ENCODE measurements at places on chromosomes 12 and 14.

DNA sequence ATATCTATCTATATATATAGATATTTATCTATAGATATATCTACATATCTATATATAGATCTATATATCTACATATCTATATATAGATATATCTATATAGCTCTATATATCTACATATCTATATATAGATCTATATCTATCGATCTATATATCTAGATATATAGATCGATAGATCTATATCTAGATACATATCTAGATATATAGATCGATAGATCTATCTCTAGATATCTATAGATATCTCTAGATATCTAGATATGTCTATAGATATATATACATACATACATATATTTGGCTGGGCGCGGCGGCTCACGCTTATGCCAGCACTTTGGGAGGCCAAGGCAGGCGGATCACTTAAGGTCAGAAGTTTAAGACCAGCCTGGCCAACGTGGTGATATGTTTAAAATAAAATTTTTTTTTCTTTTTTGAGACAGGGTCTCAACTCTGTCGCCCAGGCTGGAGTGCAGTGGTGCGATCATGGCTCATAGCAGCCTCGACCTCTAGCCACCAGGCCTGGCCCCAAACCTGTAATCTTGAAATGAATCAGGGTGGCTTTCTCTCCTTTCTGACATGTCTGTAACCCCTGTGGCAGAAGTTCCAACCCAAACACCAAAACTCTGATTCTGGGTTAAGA lies 18.1 kb downstream of the ARPC3 start:
- DNase-seq: no peak

DNA sequence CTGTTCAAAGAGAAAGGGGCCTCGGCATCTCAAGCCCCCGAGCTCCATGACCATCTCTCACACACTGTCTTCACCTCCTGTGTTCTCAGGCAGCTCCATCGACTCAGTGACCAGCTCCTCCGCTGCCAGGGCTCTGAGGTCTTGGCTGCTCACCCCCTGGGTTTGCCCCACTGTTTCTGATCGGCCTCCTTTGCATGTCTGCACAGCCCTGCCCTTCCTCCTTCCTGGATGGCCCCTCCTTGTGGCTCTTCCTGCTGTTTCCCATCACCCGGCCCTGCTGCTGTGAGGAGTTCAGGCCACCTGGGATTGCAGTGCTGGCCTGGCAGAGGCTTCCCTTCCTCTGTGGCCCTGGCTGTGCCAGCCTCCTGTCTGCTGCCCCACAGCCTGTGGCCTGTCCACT lies 38.1 kb upstream of the PIWIL1 start:
- no peak for DNase-seq

DNA sequence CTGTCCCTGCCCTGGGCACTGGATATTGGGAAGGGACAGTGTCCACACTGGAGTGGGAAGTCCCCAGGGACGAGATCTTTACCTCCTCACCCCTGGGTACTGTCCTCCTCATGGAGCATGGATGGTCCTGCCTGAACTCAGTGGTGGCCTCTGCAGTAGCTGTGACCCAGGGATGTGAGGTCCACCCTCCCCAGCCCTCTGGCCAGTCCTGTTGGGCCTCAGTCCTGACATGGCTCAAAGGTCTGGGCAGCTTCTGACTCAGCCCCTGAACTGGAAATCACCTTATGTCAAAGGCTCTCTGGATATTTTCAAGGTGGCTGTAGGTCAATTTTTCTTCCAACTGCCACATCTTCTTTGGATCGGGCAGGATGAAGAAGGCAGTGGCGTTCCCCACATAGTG lies 24.4 kb downstream of the SERPINA1 start:
- no peak for DNase-seq

DNA sequence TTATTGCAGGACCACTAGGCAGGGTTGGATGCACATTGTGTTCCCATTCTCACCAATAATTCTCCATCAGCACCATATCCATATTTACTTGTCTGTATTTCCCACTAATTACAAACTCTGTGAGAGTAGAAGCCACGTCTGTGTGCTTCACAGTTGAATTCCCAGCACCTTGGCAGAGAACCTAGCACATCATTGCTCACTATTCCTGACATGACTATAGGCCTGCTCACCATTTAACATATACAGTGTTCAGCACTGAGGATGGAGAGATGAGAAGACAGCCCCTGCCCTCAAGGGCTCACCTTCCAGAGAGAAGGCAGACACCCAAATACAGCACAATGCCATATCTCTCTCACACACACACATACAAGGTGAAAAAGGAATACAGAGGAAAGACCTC lies 5.0 kb downstream of the DAD1 start:
- DNase-seq: no peak

GRCh38 chr12:29528161-29528560 lies 30.7 kb upstream of the OVCH1 start:
- DNase-seq: no peak

- peak; percentile 34 for DNase-seq
Observed at GRCh38 chr14:50831726-50832168, 785 bp upstream of the NIN start.

DNA sequence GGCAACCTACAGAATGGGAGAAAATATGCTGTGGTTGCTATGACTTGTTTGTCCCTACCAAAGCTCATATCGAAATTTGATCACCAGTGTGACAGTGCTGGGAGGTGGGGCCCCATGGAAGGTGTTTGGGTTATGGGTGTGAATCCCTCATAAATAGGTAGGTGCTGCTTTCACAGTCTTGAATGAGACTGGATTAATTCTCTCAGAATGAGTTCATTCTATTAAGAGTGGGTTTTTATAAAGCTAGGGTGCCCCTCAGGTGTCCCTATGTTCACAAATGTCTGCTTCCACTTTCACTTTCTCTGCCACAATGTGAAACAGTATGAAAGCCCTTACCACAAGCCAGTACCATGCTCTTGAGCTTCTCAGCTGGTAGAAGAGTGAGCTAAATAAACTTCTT lies 133.5 kb downstream of the CPNE8 start:
- no peak for DNase-seq

DNA sequence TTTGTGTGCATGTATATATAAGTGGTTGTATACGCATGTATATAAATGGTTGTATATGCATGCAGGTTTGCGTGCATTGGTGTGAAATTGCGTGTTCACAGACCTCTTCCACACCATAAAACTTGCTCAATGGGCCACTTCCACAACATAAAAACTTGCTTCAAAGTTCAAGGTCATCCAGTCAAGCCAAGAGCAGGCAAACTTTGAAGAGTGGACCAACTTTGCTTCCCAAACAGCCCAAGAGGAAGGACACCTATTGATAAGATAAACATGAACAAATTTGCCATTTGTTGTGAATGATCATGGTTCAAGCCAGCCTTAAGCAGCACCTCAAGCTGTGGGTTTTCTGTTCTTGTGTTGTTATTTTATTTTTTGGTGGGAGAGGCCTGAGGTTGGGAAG lies 25.2 kb upstream of the PPP1CC start:
- no peak for DNase-seq

DNA sequence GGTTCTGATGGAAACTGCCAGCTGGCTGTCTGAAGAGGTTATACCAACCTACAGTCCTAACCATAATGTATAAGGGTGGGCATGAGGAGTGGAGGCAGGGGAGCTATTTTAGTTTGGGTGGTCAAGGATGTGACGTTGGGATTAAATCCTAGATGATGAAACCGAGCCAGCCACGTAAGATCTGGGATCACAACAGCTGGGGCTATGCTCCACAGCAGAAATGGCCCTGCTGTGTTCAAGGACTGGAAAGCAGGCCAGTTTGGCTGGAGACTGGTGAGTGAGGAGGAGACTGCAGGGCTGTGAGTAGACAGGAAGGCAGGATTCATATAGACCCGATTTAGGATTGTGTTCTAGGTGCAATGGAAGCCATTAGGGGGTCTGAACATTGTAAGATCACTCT lies 66.1 kb downstream of the SAMD4A start:
- no peak for DNase-seq

DNA sequence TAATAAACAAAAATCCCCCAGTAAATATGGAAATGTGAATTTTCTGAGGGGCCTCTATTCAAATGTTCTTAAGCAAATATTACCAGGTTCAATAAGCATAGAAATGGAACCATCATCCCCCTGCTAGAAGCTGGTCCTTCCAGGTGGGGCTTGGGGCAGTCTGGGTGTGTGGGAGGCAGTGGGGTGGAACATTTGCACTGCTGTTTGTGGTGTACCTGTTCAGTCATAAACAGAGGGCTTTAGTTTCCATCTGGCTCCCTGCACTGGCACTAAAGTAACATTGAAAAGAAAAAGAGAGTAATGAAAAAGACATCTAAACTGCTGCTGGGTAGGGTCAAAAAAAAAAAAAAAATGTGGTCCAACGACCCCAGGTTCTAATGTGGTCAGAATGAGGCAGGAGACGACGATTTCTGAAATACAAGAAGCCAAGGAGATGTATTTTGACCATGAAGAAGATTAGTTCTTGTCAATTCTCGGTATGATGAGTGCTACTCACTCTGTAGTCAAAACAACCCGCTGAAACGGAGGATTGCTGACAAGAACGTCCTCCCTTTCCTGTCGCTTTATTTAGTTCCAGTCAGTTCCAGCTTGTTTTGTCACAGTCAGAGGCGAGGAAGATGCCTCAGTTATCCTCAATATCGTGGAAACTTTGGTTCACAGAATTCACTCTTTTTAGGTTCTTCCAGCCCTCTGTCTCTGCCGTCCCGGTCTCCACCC lies 44.2 kb upstream of the MANSC4 start:
- no peak for DNase-seq

- DNase-seq: no peak
Observed at GRCh38 chr14:61459229-61459628, 137.8 kb downstream of the PRKCH start.

GRCh38 chr14:102321456-102322422 lies 2.2 kb downstream of the ZNF839 start:
- DNase-seq: no peak

DNA sequence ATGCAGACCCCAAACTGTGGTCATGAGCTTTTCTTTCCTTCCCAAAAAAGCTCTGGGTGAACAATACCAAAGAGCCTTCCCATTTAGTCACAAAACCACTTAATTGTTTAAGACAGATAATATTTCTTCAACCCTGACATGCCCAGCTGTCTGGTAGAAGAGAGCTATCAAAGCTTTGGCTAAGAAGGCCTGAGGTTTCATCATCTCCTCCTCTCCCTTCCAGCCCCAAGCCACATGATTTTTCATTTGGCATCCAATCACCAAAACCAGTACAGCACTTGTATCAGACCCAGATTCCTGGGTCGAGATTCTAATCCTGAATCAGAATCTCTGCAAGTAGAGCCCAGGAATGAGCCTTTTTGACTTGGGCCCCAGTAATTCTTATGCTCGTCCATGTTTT lies 199.6 kb upstream of the TMEM260 start:
- no peak for DNase-seq

- DNase-seq: no peak
Observed at GRCh38 chr12:46224386-46224785, 44.5 kb downstream of the SLC38A1 start.

DNA sequence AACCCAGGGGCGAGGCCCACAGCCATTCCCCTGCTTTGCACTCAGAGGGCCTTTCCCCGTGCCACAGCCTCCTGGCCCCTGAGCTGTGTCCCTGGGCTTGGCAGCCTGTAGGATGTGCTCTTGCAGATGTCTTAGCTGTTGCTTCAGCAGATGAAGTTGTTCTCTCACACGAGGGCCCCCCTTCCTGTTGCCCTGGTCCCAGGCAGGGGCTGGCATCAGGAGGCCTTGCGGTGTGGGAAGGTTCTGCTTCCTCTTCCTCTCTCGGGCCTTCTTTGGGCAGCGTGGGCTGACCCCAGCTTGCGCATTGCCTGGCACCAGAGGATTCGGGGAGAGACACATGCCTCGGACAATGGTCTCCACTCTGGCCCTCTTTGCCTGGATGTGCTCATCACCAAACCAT lies 12.7 kb downstream of the PROX2 start:
- peak; percentile 43 for DNase-seq

DNA sequence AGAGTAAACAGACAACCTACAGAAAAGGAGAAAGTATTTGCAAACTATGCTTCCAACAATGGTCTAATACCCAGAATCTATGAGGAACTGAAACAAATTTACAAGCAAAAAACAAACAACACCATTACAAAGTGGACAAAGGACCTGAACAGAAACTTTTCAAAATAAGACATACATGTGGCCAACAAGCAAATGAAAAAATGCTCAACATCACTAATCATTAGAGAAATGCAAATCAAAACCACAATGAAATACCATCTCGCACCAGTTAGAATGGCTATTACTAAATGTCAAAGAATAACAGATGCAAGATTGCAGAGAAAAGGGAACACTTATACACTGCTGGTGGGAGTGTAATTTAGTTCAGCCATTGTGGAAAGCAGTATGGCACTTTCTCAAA lies 125.8 kb downstream of the C12orf42 start:
- no peak for DNase-seq

DNA sequence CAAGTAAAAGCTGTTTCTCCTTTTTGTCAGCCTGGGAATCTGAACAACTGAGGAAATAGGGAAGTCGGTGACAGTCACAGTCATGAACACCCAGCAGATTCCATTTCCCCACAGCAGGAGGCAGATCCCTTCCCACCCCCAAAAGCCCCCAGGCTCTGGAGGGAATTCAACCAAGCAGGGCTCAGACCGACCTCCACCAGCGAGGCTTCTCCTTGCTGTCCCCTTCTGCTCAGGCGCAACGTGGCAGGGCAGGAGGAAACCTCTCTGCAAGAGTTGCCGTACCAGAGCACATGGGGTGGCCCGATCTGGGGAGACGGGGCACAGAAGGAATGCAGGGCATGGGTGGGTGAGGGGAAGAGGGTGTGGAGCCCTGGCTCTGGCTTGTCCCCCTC lies 319 bp downstream of the GALNT6 start:
- DNase-seq: no peak

- DNase-seq: no peak
Observed at GRCh38 chr12:96274331-96274730, 80.2 kb downstream of the ELK3 start.

- peak; percentile 70 for DNase-seq
Observed at GRCh38 chr12:118979763-118980406, 1.5 kb upstream of the SRRM4 start.

DNA sequence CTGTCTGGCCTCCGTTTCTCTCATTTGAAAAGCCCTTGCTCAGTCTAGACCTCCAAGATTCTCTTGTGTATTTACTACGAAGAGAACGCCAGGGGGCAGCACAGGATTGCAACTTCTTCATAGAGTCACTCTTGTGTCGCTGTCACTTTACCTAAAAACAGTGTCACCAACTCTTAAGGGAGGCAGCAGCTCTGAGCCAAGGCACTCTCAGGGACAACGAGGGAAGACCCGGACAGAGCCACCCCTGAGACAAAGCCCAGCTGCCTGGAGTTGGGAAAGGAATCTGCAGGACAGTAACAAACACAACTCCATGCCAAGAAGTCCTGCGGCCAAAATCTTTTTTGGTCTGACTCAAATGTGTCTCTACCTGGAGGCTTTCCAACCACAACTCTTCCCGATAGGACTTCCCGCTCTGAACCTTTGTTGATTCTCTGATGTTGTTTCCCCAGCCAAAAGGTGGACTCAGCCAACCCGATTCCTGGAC lies 9.6 kb upstream of the RPAP3 start:
- DNase-seq: peak; percentile 95

- no peak for DNase-seq
Observed at GRCh38 chr12:13175499-13175898, 21.0 kb upstream of the EMP1 start.

- no peak for DNase-seq
Observed at GRCh38 chr14:47543459-47543858, 131.9 kb downstream of the MDGA2 start.

- no peak for DNase-seq
Observed at GRCh38 chr14:33343016-33343415, 404.3 kb downstream of the NPAS3 start.

GRCh38 chr14:99737451-99737951 lies 53.4 kb downstream of the CYP46A1 start:
- peak; percentile 58 for DNase-seq

Data from head of caudate nucleus (tissue), 42 donors.